NCI-H187 treated with DMSO at 0.1 percent for 48 hours (cell line): ENCODE measurements at places on chromosomes 6 and 20.
A peak's percentile ranks its signal among the peaks of the same experiment; 100 is the strongest.

DNA sequence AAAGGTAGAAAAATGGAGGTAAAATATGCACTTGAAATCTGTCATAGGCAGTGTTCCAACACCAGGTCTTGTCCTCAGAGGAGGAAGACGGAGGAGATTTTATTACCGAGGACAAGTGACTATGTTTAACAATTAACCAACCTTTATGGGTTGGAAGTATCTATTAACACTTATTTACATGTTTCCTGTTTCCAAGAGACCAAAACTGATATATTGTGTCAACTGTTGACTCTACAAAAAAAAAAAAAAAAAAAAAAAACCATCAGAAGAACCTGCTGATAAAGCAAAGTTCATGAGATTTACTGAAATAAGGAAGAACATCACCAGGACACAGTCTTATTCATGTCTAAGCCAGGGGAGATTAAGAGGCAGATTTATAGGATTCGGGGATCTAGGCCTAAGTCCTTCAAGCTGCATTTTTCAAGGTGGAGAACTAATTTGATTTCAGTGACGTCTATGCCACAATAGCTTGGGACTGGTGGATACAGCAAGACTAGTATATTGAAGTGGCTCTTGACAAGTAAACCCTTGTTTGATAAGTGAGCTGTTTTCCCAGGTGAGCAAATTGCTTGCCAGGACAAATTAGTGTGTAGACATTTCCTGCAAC is 126.6 kb upstream of the NAA20 start:
- DNase-seq = peak; percentile 6

DNA sequence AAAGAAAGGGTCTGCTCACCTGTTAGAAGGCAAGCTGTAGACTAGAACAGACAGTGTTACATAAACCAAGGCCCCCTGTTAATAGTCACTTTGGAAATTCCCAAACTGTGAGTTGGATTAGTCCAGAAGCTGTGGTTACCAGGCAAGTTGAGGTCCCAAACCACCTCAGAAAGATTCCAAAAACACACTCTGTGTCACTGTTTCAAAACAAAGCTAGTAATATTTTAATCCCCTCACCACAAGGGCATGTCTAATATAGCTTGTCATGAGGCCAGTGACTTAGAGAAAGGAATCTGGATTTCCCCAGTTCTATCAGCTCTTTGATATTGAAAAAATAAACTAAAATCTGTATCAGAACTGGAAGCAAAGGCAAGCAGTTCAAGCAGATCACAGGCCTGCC is 244.6 kb downstream of the HAO1 start:
- DNase-seq = no peak

- DNase-seq = no peak
These were observed 72.1 kb downstream of the LYRM4 start for GRCh38 chr6:5188646-5189045.

DNA sequence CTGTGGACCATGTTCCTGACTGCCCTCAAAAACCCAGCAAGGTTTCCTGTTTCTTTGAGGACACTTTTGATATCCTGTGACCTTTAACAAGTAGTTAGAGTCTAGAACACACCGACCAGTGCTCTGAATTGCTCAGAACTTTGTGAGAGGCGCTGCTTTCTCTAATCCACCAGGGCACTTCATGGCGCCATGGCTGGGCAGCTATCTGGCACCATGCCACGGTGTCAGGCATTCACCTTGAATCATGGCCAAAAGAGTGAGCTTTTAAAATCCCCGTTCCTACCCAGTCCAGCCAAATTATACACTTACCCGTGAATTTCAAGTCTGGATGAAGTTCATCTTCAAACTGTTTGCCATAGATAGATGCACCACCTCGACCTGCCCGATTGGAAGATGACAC is 17.0 kb upstream of the CPNE5 start:
- DNase-seq = no peak

- DNase-seq = no peak
These were observed 52.3 kb upstream of the HFE start for GRCh38 chr6:26034905-26035304.

DNA sequence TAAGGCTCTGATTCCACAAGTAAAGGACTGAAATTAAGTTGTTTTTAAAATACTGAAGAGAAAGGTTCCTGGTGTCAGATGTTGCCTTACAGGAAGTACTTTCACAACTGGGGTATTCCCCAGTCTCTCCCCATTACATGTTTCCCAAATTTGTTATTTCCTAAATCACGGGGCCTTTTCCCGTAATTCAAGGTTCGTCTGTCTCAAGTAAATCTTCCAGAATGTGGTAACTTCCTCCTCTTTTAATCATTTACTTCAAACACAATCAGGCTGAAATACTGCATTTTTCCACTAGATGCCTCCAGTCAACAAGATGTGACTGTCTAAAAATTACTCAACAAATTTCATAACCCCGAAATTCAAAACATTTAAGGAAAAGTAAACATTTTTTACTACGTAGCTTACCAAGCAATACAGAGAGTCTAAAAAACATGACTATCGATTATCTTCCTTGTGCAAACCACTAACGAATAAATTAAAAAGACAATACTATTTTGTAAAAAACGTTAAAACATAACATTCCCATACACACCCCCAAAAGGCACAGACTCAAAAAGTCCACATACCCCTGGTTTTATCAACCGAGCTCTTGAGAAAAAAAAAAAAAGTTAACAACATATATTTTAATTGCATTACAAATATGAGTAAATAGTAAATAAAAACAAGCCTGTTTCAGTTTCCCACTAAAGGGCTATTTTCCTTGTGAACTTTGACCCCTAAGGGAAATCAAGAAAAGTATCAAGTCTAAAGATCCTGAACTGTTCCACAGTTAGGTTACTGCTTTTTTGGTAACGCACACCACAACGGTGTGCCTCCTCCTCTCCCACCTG is 1.7 kb downstream of the SOD2 start:
- no peak for DNase-seq

GRCh38 chr6:147179809-147180208 is 24.4 kb upstream of the STXBP5 start:
- no peak for DNase-seq

- no peak for DNase-seq
These were observed 1.1 kb upstream of the FAXC start for GRCh38 chr6:99350573-99350972.

- no peak for DNase-seq
These were observed 2.6 kb downstream of the UBE2V1 start for GRCh38 chr20:50110141-50111047.

GRCh38 chr6:19279273-19279684 is 557.9 kb upstream of the ID4 start:
- DNase-seq = no peak

- no peak for DNase-seq
These were observed 5.2 kb downstream of the FNDC1 start for GRCh38 chr6:159174263-159174969.

DNA sequence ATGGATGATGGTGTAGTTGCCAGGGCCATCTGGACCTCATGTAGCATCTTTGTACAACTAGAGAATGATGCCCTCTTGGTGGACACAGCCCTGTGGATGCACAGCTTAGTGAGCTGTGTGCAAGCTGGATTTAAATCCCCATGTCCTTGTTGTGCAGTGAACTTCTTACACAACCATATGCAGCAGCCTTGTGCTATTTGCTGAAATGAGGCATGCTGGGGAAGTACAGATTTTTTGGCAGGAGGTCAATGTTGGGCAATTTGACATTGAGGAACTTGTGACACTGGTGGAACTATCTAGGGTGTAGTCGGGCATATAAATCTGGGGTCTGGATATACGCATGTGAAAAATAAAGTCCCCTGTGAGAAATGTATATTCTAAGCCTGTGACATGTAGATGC is 5.8 kb upstream of the CDC5L start:
- no peak for DNase-seq

- DNase-seq = no peak
These were observed 2.1 kb downstream of the PTPRT start for GRCh38 chr20:43187476-43188233.

DNA sequence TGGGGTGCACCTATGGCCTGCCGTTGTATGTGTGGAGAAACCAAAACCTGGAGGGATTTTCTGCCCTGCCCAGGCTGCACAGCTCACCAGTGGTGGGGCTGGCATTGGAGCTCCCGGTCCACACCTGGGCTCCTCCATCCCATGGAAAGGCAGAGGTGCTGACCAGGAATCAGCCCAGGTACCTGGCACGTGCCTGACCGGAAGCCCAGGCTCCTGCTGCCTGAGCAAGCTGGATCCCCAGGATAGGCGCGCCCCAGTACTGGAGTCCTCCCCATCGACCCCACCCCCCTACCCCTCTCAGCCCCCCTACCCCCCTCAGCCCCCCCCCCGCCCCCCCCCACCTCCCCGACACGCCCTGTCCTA is 39.9 kb upstream of the HMGA1 start:
- DNase-seq = no peak
